ENCODE measurements at places on chromosomes 13 and 19.

GRCh38 chr19:53462861-53463260, 4.7 kb upstream of the ZNF813 start:
- no peak for DNase-seq

GRCh38 chr13:29849731-29850212, 645 bp downstream of the UBL3 start:
- peak; percentile 58 for DNase-seq

- no peak for DNase-seq
Measured at GRCh38 chr19:10855879-10856522, 7.8 kb downstream of the C19orf38 start.

GRCh38 chr19:49469828-49470614, 4.0 kb upstream of the FLT3LG start:
- DNase-seq = no peak

- DNase-seq = peak; percentile 19
Measured at GRCh38 chr19:13262450-13262849, 112.2 kb downstream of the IER2 start.

DNA sequence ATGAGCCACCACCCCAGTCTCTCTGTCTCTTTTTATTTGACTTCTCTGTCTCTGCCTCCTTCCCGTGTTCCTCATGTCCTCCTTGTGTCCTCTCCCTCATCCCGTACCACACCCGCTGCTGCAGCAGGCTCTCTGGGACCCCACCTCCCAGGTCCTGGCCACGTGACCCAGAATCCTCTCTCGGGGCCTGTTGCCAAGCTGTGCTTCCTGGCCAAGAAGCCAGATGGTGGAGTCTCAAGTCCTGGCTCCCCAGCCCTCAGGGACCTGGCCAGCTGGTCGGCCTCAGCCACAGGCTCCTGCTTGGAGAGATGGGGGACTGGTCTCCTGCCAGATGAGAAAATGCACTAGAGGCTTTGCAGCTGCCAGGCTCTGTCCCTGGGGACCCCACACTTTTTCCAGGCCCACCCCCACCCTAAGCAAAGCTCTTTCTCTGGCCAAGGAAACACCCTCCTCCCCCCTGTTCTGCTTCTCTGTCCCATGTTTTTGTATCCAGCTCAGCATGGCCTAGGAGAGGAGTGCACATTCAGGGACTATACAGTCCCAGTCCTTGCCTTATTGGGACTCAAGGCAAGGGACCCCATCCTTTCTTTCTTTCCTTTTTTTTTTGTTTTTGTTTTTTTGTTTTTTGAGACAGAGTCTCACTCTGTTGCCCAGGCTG, 34.3 kb upstream of the SHKBP1 start:
- DNase-seq = peak; percentile 56

- peak; percentile 22 for DNase-seq
Measured at GRCh38 chr19:39052243-39052746, 19.9 kb upstream of the FBXO27 start.

GRCh38 chr13:60012488-60012887, 151.2 kb downstream of the DIAPH3 start:
- no peak for DNase-seq

DNA sequence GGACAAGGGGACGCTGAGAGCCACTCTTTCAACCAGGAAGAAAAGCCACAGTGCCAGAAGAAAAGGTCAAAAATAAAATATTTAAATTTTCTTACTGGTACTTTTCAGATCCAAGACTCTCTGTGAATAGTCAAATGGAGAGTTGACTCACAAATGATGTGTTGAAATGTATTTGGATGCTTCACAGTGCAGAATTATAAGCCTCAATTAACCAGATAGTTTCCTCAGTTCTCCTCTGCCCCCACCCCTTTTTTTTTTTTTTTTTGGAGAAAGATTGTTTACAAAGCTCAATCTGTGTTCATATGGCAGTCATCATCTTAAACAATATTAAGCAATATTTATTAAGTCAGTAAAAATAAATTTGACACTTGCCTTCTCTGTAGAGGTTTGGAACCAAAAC, 470.8 kb downstream of the FGF9 start:
- no peak for DNase-seq

GRCh38 chr19:51808333-51808986, 13.5 kb downstream of the FPR3 start:
- DNase-seq = no peak

DNA sequence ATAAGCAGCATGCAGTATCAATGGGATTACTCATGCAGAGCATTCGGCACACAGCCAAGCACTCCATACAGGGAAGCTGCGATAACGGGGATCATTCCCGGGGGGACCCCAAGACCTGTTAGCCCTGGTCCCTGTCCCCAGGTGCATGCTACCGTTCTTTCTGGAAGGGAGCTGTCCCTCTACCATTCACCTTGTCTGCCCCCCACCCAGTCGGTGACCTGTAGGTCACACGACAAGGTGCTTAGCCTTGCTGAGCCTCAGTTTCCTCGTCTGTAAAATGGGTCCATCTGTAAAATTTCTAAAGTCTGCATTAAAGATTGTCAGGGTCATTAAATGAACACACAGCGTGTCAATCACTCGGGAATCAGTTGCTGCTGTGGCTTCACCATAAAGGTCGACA, 6.8 kb upstream of the ACP7 start:
- DNase-seq = no peak

DNA sequence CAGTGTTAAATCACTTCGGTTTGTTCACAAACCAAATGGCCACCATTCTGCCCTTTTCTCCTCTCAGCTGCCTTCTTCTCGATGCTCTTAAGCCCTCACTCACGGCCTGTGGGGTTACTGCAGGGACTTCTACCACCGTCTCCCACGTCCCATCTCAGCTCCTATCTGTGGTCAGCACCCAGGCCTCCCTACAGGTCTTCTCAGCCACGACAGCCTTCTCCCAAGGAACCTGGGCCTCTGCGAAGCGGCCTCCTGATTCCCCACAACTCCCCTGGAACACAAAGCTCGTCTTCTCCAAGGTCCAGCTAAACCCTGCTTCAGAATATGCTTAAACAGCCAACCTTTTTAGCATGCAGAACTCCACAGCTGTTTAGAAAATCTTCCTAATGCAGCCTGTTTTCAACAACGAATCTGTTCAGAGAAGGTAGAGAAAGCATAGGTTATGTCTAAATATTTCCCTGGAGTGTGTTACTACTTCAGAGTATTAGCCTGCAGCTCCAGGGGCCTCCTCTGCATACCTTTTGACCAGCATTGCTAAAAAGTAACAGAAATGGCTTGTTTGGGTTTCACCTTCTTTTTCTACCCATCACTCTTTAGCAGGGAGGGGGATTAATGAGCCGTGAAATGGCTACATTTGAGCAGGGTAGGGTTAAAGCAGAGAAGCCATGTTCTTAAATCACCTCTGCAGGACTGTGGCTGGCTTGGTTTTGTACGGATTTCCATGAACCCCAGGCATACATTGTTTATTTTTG, 104.0 kb downstream of the COL4A2 start:
- DNase-seq = no peak

GRCh38 chr13:59413126-59413525, 750.6 kb downstream of the DIAPH3 start:
- DNase-seq = no peak

GRCh38 chr19:33024398-33024797, 40.3 kb downstream of the RHPN2 start:
- no peak for DNase-seq

GRCh38 chr13:43006893-43007631, 15.0 kb upstream of the EPSTI1 start:
- no peak for DNase-seq

- DNase-seq = no peak
Measured at GRCh38 chr13:34822650-34823049, 119.4 kb upstream of the NBEA start.

DNA sequence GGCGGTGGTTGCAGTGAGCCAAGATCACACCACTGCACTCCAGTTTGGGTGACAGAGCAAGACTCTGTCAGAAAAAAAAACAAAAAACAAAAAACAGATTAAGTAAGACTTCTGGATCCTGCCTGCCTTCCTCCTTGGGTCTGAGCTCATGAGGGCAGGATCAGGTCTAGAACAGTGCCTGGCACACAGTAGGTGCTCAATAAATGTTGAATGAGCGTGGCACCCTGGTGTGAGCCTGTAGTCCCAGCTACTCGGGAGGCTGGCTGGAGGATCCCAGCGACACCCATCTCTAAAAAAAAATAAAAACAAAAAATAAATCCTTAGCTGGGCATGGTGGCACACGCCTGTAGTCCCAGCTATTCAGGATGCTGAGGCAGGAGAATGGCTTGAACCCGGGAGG, 2.8 kb upstream of the CDC37 start:
- no peak for DNase-seq

DNA sequence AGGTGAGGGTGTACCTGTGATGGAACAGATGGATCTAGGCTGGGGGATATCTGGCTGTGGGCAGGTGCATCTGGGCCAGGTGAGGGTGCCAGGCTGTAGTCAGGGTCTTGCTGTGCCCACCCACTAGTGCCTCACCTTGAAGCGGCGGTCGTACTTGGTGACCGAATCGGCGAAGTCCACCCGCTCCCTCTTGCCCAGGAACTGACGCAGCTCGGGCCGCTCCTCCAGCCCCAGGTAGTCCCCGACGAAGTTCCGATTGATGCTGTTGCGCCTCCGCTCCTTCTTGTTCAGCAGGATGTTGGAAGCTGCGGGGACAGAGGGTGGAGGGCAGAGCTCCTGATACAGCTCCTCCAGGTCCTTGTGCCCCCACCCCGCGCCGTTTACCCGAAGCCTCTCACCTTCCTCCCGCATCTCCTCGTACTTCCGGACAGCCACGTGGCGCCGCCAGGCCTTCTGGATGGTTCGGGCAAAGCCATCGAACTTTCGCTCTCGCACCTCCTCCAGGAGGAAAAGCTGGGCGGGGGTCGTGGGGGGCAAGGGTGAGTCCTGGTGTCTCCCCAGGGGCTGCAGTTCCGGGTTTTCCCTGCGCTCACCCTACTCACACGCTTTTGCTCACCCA, 16.2 kb upstream of the ZNF414 start:
- no peak for DNase-seq

GRCh38 chr19:39379865-39380396, 11.0 kb downstream of the PAF1 start:
- no peak for DNase-seq

DNA sequence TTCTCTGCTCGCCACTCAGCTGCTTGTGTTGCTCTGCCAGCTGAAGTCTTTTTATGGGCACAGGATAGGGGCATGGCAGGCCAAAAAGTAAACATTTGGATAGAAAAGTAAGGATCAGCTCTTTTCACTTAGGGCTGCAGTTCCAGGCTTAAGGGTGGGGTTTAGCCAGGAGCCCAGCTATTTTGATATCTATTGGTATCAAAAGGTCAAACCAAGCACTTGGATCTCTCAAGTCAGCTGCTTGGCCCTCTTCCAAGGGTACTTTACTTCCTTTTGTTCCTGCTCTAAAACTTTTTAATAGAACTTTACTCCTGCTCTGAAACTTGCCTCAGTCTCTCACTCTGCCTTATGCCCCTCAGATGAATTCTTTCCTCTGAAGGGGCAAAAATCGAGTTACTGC, 55.7 kb upstream of the ABCC4 start:
- DNase-seq = no peak

GRCh38 chr19:18439025-18439909, 1.3 kb upstream of the ISYNA1 start:
- no peak for DNase-seq

GRCh38 chr13:51523082-51523518, 61.2 kb upstream of the WDFY2 start:
- DNase-seq = peak; percentile 37

DNA sequence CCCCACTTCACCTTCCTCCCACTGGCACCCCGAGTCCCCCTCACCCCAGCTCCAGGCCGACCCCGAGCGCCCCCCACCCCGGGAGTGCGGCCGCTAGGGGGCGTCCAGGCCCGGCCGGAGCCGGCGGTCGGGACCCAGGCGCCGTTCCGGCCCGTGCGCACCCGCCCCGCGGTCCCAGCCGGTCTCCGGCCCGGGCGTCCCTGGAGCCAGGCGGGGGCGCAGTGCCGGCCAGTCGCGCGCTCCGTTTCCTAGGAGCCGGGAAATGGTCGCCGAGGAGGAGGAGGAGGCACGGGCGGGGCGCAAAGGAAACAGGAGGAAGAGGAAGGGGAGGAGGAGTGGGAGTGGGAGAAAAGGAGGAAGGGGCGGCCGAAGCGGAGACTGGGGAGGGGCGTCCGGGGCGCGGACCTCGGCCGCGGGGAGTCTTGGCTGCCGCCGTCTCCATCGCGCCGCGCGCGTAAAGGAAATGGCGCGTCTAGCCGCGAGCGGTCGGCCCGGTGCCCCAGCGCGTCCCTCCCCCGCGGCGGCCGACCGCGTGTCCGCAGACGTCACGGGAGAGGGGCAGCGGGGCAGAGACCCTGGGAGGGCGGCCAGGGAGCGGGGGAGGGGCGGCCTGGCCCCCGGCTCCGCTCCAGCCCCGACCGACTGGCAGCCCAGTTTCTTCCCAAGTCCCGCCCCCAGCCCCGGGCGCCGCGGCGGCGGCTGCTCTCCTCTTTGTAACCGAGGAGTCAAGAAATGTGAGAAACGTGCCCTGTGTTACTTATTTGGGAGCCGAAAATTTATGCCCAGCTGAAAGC, 1.1 kb upstream of the KCTD15 start:
- peak; percentile 83 for DNase-seq

DNA sequence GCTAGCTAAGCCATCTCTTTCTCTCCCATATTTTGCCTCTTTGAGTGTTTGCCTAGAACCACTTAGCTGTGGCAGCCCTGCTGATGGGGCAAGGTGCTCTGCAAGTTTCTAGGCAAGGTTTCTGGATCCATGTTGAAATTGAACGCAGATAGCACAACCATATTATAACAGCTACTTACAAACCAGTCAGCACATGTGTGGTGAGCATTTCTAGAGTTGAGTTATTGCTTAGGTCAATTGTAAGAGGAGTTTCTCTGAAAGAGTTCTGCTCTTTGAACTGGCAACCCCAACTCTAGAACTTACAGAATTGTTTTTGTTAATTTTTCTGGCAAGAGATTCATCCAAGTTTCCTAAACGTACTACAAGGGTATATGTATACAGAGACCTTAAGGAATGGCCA, 103.3 kb downstream of the GGACT start:
- no peak for DNase-seq

GRCh38 chr13:21672287-21672680, 1.4 kb downstream of the FGF9 start:
- DNase-seq = no peak

- peak; percentile 23 for DNase-seq
Measured at GRCh38 chr13:20525144-20525600, 485 bp downstream of the CRYL1 start.
